Left lobe of liver (tissue), 2 donors: ENCODE measurements at places on chromosomes 16 and 17.

- no peak for DNase-seq
Observed at GRCh38 chr16:86611941-86612340, 33.6 kb downstream of the FOXL1 start.

GRCh38 chr16:67001726-67002125 is 13.3 kb downstream of the CES4A start:
- DNase-seq, result no peak

DNA sequence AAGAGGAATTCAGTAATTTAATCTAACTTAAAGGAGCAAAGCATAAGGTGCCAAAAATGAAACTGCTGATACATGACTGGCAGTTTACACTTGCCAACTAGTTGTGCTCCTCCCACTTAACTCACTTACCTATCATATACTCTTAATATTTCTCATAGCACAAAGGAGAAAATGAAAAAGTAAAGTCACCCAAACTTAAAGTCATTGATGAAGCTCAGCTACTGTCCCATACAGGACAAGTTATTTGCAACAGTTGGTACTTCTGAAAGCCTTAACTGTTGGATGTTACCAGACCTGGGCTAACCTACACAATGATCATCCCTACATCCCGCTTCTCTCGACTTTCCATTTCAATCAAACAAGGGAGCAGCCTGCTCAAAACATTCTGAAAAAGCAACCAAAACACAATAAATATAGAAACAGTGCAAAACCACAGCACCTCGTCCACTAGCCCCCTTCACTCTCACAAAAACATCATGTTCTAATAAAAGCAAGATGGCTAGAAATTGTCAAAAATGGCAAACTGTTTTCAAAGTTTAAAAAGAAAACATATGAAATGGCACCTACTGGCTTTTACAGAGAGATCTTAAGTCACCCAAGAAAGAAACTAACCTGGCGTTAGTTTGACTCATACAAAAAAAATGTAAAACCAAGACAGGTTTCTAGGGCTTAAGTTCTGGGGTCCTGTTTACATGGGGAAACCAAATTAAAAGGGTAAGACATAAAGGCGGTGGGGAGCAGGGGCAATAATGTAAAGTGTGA is 868 bp downstream of the MED13 start:
- DNase-seq, result no peak

- DNase-seq, result no peak
Observed at GRCh38 chr17:81395600-81396277, 482 bp downstream of the BAHCC1 start.

DNA sequence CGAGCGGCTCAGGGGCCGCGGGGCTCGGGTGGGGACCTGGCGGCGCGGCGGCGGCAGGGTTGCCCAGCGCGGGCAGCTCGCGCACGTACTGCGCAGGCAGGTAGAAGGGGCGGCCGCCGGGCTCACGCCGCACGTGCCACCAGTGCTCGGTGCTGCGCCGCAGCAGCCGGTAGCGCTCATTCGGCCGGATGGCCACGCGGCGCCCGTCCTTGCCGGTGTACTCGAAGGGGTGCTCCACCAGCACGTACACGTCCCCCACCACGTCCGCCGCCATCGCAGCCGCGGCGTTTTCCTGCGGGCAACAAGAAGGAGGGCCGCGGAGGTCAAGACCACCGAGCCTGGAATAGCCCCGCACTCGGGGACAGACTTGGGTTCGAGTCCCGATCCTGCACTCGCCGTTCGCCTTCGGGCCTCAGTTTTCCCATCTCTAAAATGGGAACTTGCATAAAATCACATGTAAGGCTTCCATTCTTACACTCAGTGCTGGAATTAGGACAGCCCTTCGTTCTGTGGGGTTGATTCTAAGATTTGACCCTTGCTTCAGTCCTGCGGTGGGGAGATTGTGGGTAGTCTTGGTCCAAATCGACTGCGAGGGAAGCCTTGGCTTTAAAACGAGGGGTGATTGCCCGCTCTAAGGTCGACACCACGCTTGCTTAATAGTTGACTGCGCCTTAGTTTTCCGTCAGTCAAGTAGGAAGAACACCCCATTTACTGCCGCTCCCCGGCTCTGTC is 2.5 kb downstream of the ARHGAP27 start:
- no peak for DNase-seq

DNA sequence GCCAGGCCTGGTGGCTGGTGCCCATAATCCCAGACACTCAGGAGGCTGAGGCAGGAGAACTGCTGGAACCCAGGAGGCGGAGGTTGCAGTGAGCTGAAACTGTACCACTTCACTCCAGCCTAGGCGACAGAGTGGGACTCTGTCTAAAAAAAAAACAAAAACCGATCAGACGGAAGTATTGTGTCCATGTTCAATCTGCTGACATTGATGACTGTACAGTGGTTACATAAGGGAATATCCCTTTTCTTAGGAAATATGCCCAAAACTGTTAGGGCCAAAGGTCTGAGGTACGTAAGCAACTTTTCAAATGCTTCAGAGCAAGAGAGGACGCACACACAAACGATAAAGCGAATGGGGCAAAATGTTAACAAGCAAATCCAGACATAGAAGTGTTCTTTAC is 69.8 kb upstream of the DNAH17 start:
- no peak for DNase-seq
